ENCODE measurements at places on chromosomes 3 and 15.

DNA sequence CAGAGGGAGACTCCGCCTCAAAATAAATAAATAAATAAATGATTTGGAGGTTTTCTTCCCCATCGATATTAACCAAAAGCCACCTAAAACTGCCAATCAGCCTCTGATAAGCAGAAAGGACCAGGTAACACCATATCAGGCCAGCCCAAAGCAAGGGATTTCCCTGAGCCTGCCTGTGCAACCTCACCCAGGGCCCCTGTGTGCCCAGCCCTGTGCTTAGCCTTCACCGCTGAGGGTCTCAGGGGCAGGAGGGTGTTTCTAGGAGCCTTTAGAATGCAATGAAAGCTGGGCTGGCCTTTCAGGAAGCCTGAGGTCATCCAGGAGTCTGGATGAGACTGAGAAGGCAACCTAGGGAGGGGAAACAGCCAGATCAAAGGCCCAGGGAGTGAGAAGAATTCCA lies 35.4 kb downstream of the CYP11A1 start:
- DNase-seq: no peak

DNA sequence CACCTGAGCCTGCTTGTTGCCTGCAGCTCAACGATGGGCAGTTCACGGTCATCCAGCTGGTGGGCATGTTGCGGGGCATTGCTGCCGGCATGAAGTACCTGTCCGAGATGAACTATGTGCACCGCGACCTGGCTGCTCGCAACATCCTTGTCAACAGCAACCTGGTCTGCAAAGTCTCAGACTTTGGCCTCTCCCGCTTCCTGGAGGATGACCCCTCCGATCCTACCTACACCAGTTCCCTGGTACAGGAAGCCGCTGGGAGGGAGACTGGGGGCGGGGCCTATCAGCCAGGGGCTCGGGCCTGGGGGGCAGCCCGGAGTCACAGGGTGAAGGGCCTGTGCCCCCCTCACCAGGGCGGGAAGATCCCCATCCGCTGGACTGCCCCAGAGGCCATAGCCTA lies 18.8 kb downstream of the EPHB3 start:
- DNase-seq: no peak

- DNase-seq: no peak
These were observed 23.7 kb downstream of the ATRIP start for GRCh38 chr3:48470286-48470685.

DNA sequence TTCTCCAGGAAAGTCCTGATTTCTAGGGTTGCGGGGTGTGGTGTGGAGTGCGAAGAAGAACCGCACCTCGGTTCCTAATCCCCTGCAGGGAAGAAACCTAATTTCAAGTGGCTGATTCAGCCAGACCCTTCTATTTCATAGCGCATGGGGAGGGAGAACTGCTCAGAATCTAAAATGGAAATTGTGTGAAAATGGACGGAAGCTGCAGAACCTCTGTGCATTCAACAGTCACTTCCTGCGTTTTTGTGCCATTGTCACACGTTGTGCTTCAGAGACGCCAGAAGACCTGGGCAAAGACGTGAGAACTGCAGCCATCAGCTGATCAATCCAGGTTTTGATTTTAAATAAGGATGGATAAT lies 1.2 kb downstream of the SIDT1 start:
- DNase-seq: no peak

GRCh38 chr3:47385007-47385406 lies 4.2 kb downstream of the PTPN23 start:
- no peak for DNase-seq

- DNase-seq: no peak
These were observed 14.3 kb downstream of the ARL8B start for GRCh38 chr3:5136211-5136918.

- DNase-seq: no peak
These were observed 199.1 kb upstream of the GADL1 start for GRCh38 chr3:31093606-31094005.

DNA sequence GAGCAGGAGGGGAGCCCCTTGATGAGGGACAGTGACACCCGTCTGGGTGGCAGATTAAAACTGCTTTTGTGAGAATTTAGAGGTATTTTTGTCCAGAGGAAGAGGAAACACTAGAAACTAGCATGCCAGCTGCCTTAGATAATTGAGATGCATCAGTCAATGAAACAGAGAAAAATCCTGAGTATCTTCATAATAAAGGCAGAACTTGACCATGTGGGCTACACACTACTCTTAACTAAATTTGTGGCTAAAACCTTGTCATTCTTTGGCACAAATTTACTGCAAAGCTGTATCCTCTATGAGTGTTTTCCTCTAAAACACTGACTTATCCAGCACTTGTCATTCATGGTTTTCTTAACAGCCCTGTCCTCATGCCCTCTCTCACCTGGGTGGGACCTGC lies 259.7 kb upstream of the TPM1 start:
- DNase-seq: no peak

- no peak for DNase-seq
These were observed 333.6 kb upstream of the ALCAM start for GRCh38 chr3:105033081-105033480.

DNA sequence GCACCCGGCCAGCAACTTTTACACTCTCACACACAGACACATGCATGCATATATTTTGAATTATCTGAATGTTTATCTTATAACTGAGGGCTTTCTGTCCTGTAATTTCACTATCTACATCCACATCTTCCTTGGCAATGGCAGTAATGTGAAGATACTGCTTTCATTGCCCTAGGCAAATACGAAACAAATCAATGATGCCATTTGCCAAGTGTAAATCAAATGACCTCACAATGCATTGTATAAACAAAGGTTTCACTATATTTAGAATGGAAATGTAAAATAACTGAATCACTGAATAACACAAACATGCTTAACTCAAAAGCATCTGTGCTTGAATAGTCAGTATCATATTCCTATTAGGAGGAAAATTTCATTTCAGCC lies 455.6 kb downstream of the TBL1XR1 start:
- no peak for DNase-seq

Measured in ecto neural progenitor cell (in vitro differentiated cells).